ENCODE measurements at places on chromosomes 7 and 10.

GRCh38 chr7:133303931-133304330 lies 51.1 kb downstream of the EXOC4 start:
- DNase-seq = no peak

DNA sequence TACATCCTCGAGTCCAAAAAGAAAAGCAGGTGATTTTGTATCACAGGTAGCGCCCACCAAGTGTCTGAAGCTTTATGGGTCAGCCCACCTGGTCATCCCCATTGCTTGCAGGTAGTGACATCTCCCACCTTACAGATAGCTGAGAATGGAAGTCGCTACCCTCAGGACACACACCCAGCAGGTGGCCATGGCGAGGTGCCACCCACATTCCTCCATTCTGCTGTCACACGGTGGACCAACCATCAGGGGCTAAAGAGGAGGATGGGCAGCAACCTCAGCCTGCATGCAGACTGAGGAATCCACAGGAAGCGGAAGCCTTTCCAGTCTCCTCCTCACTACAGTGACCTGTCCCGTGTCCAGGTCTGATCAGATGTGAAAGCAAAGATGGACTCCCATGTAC lies 162.8 kb downstream of the PAXIP1 start:
- no peak for DNase-seq

DNA sequence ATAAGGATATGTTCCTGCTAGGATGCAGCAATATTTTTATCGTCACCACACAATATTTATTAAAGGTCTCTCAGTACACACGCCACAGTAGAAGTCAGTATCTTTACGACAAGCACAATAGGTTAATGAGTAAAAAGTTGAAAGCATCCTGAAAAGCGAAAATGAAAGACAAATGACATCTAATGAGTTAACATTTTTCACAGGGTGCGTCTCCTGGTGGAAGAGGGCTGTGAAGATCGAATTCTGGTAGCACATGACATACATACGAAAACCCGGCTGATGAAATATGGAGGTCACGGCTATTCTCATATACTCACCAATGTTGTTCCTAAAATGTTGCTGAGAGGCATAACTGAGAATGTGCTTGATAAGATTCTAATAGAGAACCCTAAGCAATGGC lies 10.8 kb downstream of the C1QL3 start:
- no peak for DNase-seq

- DNase-seq = no peak
Measured at GRCh38 chr10:78862328-78862640, 206.5 kb upstream of the ZMIZ1 start.

- no peak for DNase-seq
Measured at GRCh38 chr10:113108194-113108835, 158.3 kb downstream of the TCF7L2 start.

Measured in endothelial cell of umbilical vein (primary cell).